ENCODE measurements at places on chromosomes 6 and 20. TPM values are rescaled to one million over a fixed set of nuclear protein-coding genes. Genes with fewer than 3 reads are reported as not detected.

KIF13A gene
- 39.0 TPM for total RNA-seq

SIRPA gene
- 31.1 TPM for total RNA-seq

GPR63 gene
- 0.51 TPM for total RNA-seq

SERPINB1 gene
- 299 TPM for total RNA-seq

EDN3 gene
- total RNA-seq = not detected

KIF25 gene
- not detected for total RNA-seq

TBXT gene
- total RNA-seq = not detected

DNAH8 gene
- not detected for total RNA-seq

CCDC170 gene
- 0.07 TPM for total RNA-seq

THBS2 gene
- total RNA-seq = 3.3 TPM

KCNQ2 gene
- not detected for total RNA-seq

UNC5CL gene
- 0.28 TPM for total RNA-seq

PTPN1 gene
- 43.7 TPM for total RNA-seq

HLA-DOA gene
- 0.07 TPM for total RNA-seq

NKX2-4 gene
- total RNA-seq = not detected

TCF15 gene
- not detected for total RNA-seq

BPIFA1 gene
- total RNA-seq = 0.42 TPM

COL12A1 gene
- 29.8 TPM for total RNA-seq

SLC24A3 gene
- 0.09 TPM for total RNA-seq

EYA2 gene
- total RNA-seq = 12.9 TPM

BRD2 gene
- 103 TPM for total RNA-seq

GPR6 gene
- total RNA-seq = not detected

ATP6V1G2 gene
- total RNA-seq = 0.19 TPM

MPIG6B gene
- 0.49 TPM for total RNA-seq

MEI4 gene
- not detected for total RNA-seq

C20orf202 gene
- 0.05 TPM for total RNA-seq

TRIM10 gene
- total RNA-seq = not detected

ENPP5 gene
- 0.92 TPM for total RNA-seq

Data from airway epithelial cell (primary cell).